ENCODE measurements at places on chromosomes 7 and 10. TPM values are rescaled to one million over a fixed set of nuclear protein-coding genes. Genes with fewer than 3 reads are reported as not detected.

The CDK14 gene
- 0.56 TPM for total RNA-seq

The MYO1G gene
- 0.13 TPM for total RNA-seq

The PLCE1 gene
- total RNA-seq, result 7.8 TPM

The MOGAT3 gene
- total RNA-seq, result not detected

The GDF2 gene
- not detected for total RNA-seq

The SEMA3C gene
- 63.0 TPM for total RNA-seq

The NYAP1 gene
- 4.2 TPM for total RNA-seq

The COL1A2 gene
- not detected for total RNA-seq

The RARRES2 gene
- total RNA-seq, result not detected

The ACBD7 gene
- 0.71 TPM for total RNA-seq

The TAC1 gene
- not detected for total RNA-seq

The ACTA2 gene
- 24.1 TPM for total RNA-seq
